Left lung (tissue), 14 donors: ENCODE measurements at places on chromosomes 11 and 22.

- H3K27ac ChIP-seq = no peak overlapping the region
- no peaks in the 10 kb centered on the region for H3K27me3 ChIP-seq
- peaks cover 77% of the 10 kb centered on the region for H3K4me1 ChIP-seq
- H3K4me3 ChIP-seq = peak overlapping the region; percentile 45
These were observed 1.4 kb downstream of the SH3BP1 start for GRCh38 chr22:37640591-37641560.

GRCh38 chr22:31637447-31637890, 24.5 kb downstream of the PISD start:
- no peak for DNase-seq
- H3K4me3 ChIP-seq = peak overlapping the region; percentile 57
- no peaks in the 10 kb centered on the region for H3K27me3 ChIP-seq
- peaks cover 3% of the 10 kb centered on the region for H3K4me1 ChIP-seq
- H3K27ac ChIP-seq = peak overlapping the region; percentile 73

GRCh38 chr11:113960702-113961330, 14.1 kb upstream of the HTR3A start:
- H3K27me3 ChIP-seq = no peaks in the 10 kb centered on the region
- DNase-seq = no peak
- H3K4me3 ChIP-seq = no peak overlapping the region
- H3K4me1 ChIP-seq = peaks cover 10% of the 10 kb centered on the region
- no peaks in the 10 kb centered on the region for H3K36me3 ChIP-seq
- H3K27ac ChIP-seq = no peak overlapping the region

- no peaks in the 10 kb centered on the region for H3K27me3 ChIP-seq
- H3K36me3 ChIP-seq = no peaks in the 10 kb centered on the region
- no peak for DNase-seq
- H3K4me1 ChIP-seq = peaks cover 5% of the 10 kb centered on the region
- H3K27ac ChIP-seq = no peak overlapping the region
- no peak overlapping the region for H3K4me3 ChIP-seq
These were observed 30.3 kb upstream of the SIK2 start for GRCh38 chr11:111571829-111572501.

DNA sequence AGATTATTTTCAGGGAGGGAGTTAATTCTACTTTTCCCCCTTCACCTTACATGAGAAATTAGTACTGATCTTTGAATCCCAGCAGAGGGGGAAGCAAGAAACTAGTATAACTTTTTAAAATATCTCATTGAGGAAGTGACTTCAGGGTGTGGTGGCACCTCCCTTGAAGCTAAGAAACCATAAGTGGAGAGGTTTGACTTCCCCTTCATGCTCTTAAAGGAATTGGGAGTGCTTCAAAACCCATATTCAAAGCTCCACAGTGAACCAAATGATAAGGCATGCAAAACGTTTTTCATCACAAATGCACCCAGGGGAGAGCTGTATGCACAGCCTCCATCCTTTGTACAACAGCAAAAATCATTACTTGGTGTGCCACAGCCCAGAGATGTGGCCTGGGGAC, 540 bp downstream of the MS4A14 start:
- no peak for DNase-seq
- H3K4me1 ChIP-seq = no peaks in the 10 kb centered on the region
- H3K36me3 ChIP-seq = no peaks in the 10 kb centered on the region
- H3K27ac ChIP-seq = peak overlapping the region; percentile 38

DNA sequence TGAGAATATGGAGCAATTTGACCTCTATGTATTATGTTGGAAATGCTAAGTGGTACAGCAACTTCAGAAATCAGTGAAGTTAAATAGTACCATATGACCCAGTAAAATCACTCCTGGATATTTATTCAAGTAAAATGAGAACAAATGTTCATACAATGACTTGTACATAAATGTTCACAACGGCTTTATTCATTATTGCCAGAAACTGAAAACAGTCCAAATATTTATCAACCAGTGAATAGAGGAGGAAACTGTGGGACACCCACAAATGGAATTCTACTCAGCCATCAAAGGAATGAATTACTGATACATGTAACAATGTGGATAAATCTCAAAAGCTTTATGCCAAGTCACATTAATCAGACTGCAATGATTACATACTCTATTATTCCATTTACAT, 416.3 kb downstream of the AASDHPPT start:
- H3K36me3 ChIP-seq = no peaks in the 10 kb centered on the region
- no peak overlapping the region for H3K4me3 ChIP-seq
- no peak for DNase-seq
- no peaks in the 10 kb centered on the region for H3K4me1 ChIP-seq
- H3K27ac ChIP-seq = no peak overlapping the region
- no peaks in the 10 kb centered on the region for H3K27me3 ChIP-seq

DNA sequence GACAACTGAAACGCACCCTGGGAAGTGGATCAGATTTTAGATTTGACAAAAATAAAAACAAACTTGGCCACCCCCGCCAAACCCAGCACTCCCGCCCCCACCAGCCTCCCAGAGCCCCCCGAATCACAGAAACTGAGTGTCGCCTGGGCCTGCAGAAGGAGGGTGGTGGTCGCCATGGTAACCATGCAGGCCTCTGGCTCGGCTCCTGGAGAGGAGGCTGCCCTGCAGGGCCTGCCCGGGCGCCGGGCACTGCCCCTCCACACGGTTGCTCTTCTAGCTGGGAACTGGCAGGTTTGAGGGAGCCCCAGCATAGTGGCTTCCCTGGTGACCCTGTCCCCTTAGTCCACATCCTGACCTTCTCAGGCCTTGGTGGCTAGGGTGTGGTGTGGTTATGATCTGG, 19.3 kb downstream of the CACNA1I start:
- H3K27ac ChIP-seq = no peak overlapping the region
- no peak overlapping the region for H3K4me3 ChIP-seq
- DNase-seq = peak; percentile 51
- H3K4me1 ChIP-seq = no peaks in the 10 kb centered on the region

- no peaks in the 10 kb centered on the region for H3K36me3 ChIP-seq
- H3K27me3 ChIP-seq = no peaks in the 10 kb centered on the region
- H3K27ac ChIP-seq = no peak within 1 kb of the TSS
- H3K4me3 ChIP-seq = no peak within 1 kb of the TSS
These were observed at the start of gene UCP3 for GRCh38 chr11:74008373-74009229. UCP3 (minus strand) TSS chr11:74009085; CDS start chr11:74007042, 2,043 bp downstream.

- H3K27me3 ChIP-seq = peaks cover 11% of the 10 kb centered on the region
- H3K4me3 ChIP-seq = no peak overlapping the region
- no peak for DNase-seq
- no peaks in the 10 kb centered on the region for H3K36me3 ChIP-seq
- H3K27ac ChIP-seq = no peak overlapping the region
- H3K4me1 ChIP-seq = no peaks in the 10 kb centered on the region
These were observed 4.0 kb downstream of the PLEKHB1 start for GRCh38 chr11:73650400-73650799.

- peaks cover 13% of the 10 kb centered on the region for H3K4me1 ChIP-seq
- H3K27ac ChIP-seq = peak overlapping the region; percentile 81
- DNase-seq = no peak
These were observed 1.4 kb downstream of the CTTN start for GRCh38 chr11:70399681-70400112.

- no peaks in the 10 kb centered on the region for H3K27me3 ChIP-seq
- no peak overlapping the region for H3K4me3 ChIP-seq
- H3K27ac ChIP-seq = peak overlapping the region; percentile 63
- H3K4me1 ChIP-seq = peaks cover 62% of the 10 kb centered on the region
- no peak for DNase-seq
- no peaks in the 10 kb centered on the region for H3K36me3 ChIP-seq
These were observed 3.9 kb downstream of the FRMD8 start for GRCh38 chr11:65390099-65390941.

DNA sequence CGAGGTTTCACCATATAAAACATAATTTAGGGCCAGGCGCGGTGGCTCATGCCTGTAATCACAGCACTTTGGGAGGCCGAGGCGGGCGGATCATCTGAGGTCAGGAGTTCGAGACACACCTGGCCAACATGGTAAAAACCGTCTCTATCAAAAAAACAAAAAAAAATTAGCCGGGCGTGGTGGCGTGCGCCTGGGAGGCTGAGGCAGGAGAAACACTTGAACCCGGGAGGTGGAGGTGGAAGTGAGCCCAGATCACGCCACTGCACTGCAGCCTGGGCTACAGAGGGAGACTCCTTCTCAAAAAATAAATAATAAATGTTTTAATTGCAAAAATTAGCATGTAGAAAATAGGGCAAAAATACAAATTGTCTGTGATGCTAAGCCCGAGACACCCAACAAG, 993 bp upstream of the SFI1 start:
- H3K4me3 ChIP-seq = peak overlapping the region; percentile 97
- no peak for DNase-seq
- no peaks in the 10 kb centered on the region for H3K27me3 ChIP-seq
- H3K36me3 ChIP-seq = no peaks in the 10 kb centered on the region

GRCh38 chr22:32620992-32621391, 146.4 kb downstream of the FBXO7 start:
- H3K36me3 ChIP-seq = no peaks in the 10 kb centered on the region
- no peak overlapping the region for H3K4me3 ChIP-seq
- peaks cover 18% of the 10 kb centered on the region for H3K4me1 ChIP-seq
- H3K27ac ChIP-seq = peak overlapping the region; percentile 80

- H3K27ac ChIP-seq = no peak overlapping the region
- DNase-seq = no peak
- H3K36me3 ChIP-seq = no peaks in the 10 kb centered on the region
- peaks cover 13% of the 10 kb centered on the region for H3K4me1 ChIP-seq
- no peaks in the 10 kb centered on the region for H3K27me3 ChIP-seq
- H3K4me3 ChIP-seq = no peak overlapping the region
These were observed 5.0 kb downstream of the DGKZ start for GRCh38 chr11:46352063-46352841.

- no peaks in the 10 kb centered on the region for H3K4me1 ChIP-seq
- no peak overlapping the region for H3K4me3 ChIP-seq
- no peaks in the 10 kb centered on the region for H3K27me3 ChIP-seq
These were observed 1.8 kb upstream of the SNU13 start for GRCh38 chr22:41690476-41690875.

DNA sequence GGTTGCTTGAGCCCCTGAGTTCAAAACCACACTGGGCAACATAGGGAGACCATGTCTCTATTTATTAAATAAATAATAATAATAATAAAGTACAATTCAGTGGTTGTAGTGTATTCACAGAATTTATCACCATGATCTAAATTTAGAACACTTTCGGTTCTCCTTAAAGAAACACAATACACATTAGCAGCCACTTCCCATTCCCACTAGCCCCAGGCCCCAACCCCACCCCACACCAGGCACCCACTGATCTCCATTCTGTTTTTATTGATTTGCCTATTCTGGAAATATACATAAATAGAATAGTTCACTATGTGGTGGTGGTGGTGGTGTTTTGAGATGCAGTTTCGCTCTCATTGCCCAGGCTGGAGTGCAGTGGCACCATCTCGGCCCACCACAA, 45.7 kb downstream of the BCL2L13 start:
- H3K4me1 ChIP-seq = no peaks in the 10 kb centered on the region
- no peaks in the 10 kb centered on the region for H3K36me3 ChIP-seq
- no peaks in the 10 kb centered on the region for H3K27me3 ChIP-seq
- H3K4me3 ChIP-seq = no peak overlapping the region
- DNase-seq = no peak

GRCh38 chr11:128735935-128736605, 42.2 kb downstream of the FLI1 start:
- no peaks in the 10 kb centered on the region for H3K27me3 ChIP-seq
- peaks cover 4% of the 10 kb centered on the region for H3K4me1 ChIP-seq
- no peak overlapping the region for H3K27ac ChIP-seq
- no peak overlapping the region for H3K4me3 ChIP-seq

DNA sequence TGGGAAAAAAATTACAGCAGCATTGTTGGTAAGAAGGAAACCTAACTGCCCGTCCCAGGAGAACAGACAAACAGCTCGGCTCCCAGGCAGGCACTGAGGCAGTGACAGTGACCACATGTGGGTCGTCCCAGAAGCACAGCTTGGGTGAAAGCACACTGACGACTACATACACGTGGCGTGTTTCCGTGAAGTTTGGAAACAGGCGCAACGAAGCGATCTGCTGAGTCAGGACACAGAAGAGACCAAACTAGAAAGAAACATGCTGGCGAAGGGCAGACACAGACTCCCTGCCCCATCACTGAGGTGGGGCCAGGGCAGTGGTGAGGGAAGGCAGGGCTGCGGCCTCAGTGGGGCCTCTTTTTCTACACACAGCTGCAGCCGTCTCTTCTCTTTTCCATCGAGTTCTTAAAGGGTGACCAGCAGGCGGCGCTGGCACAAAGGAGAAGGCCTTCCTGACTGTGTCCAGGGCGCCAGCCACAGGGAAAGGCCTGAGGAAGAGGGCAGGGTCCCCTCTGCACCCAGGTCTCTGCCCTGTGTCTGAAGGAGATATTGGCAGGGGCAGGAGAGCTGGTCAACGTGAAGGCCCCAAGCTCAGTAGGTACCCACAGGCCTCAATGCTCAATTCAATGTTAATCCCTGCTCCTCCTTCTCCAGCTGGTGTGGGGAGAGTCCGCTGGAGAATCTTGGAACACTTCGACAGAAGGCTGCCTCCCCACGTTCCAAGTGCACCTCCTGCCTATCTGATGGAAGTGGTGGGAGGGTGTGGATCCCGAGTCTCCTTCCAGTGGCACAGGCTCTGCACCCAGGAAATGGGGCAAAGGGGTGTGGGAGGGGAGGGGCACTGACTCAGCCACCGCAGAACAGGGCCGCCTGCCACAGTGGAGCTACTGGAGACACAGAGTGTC, 19.9 kb downstream of the CARS1 start:
- H3K36me3 ChIP-seq = peaks cover 99% of the 10 kb centered on the region
- H3K4me3 ChIP-seq = no peak overlapping the region
- DNase-seq = peak; percentile 51
- no peaks in the 10 kb centered on the region for H3K27me3 ChIP-seq
- no peak overlapping the region for H3K27ac ChIP-seq
